SW480 (cell line): ENCODE measurements at places on chromosomes 12 and 14.
A peak's percentile ranks its signal among the peaks of the same experiment; 100 is the strongest.

DNA sequence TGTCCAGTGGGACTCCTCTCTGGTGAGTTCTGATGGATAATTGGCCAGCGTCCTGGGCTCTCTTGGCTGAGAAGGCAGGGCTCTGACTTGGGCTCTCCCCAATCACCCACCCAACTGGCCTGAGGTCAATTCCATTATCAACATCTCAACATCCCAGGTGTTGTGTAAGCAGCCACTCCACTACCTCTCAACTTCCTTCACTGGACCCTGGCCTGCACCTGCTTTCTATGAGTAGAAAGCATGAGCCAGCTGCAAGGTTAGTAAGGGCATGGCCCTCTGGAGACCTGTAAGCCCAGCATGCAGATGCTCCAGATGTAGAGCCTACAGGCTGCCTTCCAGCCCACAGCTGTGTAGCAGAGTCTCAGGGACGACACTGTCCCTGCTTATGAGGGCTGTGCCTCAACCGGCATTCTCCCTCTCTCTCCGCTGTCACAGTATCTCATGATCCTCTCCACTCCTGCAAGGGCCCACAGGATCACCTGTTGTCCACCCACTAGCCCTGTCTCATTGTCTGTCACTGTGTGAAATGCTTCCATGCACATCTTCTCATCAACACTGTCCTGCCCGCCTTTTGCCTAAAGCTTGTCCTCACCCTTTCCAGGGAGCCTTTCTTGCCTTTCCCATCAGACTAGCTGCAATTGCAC lies 5.4 kb upstream of the KRT81 start:
- DNase-seq = no peak

DNA sequence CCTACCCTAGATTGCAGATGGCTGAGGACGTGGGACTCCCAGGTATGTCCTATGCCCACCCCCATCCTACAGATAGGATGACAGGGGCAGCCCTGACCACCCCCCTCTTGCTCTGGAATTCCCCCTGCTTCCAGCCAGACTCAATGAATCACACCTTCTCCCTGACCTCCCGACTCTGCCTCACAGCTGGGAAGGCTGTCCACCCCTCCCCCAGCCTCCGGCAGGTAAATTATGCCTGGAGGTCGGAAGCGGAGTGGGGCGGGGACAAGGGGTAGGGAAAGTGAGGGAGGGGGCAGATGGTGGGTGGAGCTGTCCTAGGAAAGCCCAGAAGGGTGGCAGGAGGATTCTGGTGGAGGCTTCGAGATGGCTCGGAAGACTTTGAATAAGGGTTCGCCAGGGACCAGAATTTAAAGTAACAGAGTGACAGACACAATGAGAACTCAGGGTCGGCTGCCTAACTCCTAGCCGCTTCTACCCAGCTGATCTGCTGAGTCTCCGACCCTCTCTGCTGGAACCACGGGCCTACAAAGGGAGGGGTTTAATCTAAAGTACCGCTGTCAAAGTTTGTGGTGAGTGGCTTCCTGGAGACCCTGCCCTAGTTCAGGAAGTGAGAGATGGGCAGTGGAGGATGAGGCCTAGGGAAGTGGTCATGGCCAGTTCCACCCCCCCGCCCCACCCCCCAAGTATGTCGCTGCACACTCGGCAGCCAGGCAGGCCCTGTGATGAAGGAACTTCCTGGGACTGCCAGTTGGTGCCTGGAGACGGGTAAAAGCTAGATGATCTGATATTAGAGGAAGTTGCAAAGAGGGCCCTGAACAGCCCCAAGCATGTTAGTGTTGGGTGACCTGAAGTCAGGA lies 4.2 kb downstream of the PLEKHG3 start:
- DNase-seq = peak; percentile 83

DNA sequence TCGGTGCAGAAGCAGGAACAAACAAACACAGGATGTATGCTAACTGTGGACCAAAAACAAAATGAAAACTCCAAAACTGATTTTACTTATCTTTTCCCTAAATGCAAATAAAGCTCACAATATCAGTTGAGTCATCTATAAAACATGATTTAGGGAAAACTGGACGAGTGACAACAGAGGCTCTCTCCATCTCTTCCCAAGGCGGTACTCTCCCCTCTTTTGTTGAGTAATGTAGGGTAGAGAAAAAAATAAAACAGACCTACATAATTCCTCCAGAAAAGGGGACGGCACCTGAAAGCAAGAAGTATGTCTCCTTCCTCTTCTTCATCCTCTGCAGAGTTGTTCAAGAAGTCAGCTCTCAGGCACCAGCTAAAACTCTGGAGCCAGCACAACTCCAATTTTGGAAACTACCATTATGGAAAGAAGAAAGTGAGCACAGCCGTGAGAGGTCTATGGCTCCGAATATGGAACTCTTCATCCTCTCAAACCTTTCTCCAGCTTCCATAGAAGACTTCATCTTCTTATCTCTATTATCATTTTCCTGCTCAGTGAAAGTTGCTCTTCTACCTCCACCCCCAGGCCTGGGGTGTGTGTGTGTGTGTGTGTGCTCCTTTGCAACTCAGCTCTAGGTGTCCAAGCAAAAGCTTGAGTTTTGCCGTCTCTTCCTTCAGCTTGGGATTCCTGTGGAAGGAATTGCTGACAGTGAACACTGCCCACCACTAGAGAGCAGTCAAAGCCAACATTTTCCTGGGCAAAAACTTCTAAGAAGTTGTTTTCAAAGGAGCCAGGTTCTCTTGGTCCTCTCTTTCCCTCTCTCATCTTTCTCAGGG lies 155.4 kb downstream of the DIO2 start:
- peak; percentile 52 for DNase-seq

DNA sequence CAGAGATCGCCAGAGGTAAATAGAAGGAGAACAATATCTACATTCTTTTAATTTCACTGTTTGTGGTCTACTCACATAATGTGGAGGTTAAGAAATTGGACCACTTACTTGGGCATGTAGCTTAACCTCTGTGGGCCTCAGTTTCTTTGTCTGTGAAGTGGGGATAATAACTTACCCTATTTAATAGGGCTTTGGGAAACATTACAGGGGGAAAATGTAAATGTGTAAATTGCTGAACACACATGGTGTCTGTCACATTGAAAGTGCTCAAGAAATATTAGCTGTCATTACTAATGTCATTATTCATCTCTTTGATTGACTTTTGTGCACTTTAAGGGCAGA lies 140.5 kb downstream of the SLC8A3 start:
- no peak for DNase-seq

- DNase-seq = no peak
Observed at GRCh38 chr14:54703082-54703481, 136.2 kb downstream of the SAMD4A start.

DNA sequence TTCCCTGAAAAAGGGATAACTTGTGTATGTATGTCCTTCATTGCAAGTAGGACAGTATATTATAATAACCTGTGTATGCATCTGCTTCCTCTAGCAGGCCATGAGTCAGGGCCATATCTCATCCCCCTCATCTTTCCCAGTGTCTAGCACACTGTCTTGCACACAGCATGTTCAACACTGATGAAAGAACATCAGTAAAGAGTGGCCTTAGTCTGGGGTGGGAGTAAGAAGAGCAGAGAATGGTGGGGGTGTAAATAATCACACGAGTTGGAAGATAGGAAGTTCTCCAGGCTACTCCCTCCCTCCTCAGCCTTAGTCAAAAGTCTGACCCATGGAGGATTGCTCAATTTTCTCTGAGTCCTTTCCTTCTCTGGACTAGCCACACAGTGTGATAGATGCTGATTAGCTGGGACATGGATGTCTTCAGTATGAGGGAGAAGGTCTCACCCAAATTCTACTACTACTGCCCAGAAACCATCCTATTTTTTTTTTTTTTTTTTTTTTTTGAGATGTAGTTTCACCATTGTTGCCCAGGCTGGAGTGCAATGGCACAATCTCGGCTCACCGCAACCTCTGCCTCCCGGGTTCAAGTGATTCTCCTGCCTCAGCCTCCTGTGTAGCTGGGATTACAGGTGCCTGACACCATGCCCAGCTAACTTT lies 14.6 kb upstream of the SP1 start:
- DNase-seq = no peak

- no peak for DNase-seq
Observed at GRCh38 chr12:88251798-88252197, 109.7 kb downstream of the TMTC3 start.

DNA sequence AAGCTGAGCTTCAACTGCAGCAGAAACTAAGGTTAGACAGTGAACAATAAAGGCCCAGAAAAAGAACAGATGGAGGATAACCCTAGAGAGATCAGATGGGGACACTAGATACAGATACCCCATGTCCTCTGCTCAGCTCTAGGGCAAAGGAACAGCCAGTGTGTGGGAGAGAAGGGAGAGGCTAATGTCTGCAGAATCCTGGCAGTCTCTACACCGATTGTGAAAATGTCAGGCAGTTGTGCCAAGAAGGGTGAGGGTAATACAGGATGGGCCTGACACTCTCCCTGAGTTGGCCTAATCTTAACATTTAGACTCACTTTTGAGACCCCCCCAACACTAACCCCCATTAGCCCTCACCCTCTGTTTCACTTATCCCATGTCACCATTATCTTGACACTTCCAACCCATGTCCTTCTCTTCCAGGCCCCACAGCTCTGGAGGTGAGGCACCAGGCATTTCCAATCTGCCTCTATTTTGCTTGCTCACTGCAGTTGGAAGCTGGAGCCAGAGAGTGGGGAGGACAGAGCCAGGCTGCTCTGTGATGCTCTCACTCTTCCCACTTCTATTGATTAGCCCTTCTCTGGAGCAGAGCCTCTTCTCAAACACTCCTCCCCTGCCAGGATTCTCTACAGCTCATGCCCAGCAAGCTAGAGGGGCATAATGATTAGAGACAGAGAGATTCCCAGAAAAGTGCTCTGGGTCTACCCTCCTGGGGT lies 3.0 kb upstream of the BLOC1S1 start:
- no peak for DNase-seq

DNA sequence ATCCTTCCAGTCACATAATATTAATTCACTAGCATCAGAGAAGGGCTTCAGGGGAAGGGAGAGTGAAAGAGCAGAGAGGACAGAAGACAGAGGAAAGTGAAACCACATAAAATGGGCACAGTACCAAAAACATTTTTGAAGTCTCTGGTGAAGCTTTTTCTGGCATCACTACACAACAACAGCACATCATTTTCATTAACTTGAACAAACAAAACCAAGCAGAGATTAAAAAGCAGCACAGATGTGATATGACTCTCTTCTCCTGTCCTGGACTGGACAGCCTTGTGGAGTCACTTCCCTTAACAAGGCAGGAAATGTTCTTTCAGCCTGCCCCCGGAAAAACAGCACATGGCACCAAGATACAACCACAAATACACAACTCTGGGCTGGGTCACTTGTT lies 112.0 kb downstream of the TSPAN8 start:
- DNase-seq = no peak

DNA sequence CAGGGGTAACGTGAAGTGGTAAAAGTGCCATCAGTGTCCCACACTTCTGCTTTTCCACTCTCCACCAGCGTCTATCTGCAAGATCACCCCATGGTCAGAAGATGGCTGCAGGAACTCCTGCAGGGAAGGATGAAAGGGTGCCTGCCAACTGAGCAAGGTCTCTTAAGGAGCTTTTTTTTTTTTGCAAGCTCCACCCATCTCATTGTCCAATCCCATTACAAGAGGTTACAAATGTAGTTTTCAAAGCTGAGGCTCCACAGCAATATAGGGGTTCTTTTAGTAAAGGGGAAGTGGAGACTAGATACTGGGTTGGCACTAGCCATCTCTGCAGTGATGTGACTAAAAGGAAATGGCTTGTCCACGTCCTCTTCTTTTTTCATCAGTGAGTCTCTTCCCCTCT lies 5.9 kb upstream of the BHLHE41 start:
- no peak for DNase-seq

DNA sequence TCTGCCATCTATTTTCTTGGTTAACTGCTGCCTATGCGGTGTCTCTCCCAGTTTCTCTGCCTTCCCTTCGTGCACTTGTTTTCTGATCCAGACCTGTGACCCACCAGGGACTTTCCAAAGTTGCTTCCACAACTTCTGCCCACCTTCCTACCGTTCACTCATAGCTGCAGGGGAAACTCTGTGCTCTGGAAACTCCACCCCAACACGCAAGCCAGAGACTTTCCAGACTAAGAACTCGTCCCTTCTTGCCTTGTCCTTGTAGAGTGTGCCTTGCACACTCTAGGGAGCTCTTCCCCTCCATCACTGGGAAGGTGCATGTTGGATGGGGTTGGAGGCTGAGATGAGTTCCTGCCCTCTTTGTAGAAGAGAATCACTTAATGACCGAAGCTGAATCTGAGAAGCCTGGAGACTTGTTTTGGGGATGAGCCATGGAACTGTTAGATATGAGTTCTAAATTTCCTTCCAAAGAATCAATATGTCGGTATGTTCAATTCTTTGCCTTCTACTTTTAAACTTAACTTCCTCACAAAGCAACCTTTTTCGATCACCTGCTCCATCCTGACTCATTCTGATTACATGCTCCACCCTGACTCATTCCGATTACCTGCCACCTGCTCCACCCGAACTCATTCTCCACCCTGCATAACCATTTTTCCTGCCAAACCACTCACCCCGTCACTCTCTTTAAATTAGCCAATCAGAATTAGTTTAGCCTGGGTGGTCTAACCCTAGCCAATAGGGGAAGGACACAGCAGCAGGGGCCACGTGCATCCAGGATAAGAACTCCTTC lies 82.1 kb upstream of the CAPRIN2 start:
- peak; percentile 25 for DNase-seq

GRCh38 chr12:16021026-16021425 lies 109.9 kb downstream of the DERA start:
- no peak for DNase-seq

- DNase-seq = no peak
Observed at GRCh38 chr14:77187649-77188012, 6.0 kb downstream of the TMEM63C start.

DNA sequence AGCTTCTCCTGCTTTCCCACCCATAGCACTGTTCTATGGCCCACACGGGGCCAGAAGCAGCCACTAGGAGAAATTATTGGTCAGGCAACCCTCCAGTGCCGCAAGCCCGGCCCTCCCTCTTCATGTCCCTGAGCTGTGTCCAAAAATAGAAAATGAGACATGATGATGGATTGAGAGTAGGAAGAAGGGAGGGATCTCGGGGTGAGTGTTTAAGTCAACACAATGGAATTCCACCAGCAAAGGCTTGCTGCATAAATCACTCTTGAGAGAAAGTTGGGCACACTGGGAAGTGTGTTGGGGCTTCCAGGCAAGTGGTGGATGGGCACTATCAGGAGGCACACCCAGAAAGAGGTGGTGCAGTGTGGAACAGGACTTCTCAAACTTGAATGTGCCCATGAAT lies 94.2 kb downstream of the LLPH start:
- DNase-seq = peak; percentile 55

DNA sequence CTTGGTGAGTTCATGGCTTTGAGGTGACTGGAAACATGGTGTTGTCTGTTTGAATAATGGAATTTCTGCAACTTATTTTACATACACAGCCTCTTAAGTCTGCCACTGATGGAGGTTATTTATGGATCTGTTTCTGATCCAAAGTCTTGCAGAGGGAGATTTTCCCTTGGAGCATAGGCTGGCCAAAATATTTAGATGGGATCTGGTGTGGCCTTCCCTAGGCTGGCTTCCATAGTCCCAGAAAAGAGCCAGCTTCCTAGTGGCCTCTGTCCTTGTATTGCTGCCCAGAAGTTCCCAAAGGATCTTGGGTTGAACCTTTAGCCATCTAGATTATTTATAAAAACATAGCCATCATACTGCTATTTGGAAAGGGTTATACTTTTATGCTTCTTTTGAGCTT lies 491.1 kb upstream of the RGS6 start:
- no peak for DNase-seq
